ENCODE measurements at places on chromosomes 7 and 10.

DNA sequence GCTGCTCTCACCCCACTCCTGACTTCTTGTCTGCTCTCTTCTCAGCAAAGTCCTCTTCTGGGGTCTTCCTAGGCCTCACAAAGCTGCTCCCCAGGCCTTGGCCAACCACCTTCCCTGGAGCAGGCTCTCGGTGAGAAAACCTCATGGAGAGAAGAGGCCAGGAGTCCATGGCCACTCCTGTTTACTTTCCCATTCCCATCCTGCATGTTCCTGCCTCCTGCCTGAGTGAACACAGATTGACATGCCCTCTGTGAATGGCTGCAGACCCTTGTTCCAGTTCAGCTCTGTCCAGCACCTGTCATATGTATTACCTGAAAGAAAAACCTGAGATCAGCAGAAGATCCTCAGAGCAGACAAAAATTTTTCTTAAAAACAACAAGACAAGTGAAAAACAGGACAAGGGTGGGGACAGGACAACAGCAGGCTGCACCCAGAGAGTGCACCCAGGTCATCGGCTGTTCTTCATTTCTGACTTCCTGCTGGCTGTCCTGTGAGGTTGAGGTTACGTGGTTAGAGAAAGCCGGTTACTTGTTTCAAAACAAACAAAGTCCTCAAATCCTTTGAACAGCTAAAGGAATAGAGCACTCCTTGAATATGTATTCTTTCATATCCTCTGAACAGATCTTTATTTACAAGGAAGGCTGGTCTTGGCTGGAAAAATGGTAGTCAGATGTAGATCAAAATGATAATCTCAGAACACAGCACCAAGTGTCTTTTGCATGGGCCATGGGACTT lies 34.0 kb upstream of the DLD start:
- no peak for DNase-seq

DNA sequence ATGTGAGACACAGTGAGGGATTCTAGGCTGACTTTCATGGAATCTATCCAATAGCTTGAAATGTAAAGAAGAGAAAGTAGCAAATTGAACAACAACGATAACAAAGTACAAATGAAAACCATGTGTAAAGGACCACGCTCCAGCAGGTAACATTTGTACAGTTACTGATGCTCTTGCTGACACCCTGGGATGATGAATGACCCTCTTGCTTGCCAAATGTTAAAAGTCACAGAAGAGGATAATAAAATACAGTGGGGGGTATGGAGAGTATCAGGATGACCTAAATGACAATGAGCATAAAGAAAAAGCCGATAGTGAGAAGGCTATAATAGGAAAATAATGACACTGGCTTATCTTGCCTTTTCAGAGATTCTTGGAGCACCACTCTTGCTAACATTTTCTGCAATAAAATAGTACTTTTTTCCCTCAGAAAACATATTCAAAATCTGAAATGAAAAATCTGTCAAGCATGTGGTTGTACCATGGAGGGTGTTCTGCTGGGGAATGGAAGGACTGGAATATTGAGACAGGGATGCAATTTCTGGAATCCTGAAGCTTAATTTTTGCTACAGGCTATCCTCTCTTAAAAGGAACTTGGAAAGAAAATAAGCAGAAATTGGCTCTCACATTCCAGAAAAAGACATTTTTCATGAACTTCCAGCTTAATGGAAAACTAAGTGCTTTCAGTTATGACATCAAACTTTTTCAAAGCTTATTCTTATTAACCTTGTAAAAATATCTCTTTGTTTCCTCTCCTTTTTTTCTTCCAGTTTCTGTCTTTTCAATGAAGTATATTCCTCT lies 303.2 kb upstream of the GHITM start:
- no peak for DNase-seq

DNA sequence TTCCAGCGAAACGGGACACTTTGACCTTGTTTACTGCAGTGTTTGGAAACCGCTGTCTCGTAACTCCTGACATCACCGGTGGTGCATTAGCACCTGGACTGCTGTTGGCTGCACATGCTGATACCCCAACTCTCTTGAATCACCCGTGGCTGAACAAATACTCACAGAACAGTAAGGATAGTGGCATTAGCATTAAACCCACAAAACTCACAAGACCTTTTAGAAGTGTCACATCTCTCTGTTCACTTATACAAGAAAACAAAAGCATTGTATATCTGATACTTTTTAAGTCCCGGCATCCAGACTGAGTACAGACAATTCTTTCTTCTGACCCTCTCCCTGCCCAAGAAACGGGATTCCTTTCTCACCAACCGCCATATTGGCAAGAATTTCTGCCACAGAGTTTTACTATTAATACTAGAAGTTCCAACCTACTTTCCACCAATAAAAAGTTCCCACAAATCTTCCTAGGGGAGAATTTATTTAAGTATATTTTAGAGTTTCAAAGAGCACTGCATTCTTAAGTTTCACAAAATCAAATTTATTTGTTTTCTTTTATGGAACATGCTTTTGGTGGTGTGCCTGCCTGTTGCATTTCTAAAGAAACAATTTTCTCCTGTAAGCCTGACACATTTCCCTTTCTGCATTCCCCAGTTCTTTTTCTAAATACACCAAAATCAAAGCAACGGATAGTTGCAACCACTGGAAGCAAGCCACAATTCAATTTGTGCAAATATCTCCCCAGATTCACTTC lies 208.4 kb upstream of the KLF14 start:
- DNase-seq = no peak

DNA sequence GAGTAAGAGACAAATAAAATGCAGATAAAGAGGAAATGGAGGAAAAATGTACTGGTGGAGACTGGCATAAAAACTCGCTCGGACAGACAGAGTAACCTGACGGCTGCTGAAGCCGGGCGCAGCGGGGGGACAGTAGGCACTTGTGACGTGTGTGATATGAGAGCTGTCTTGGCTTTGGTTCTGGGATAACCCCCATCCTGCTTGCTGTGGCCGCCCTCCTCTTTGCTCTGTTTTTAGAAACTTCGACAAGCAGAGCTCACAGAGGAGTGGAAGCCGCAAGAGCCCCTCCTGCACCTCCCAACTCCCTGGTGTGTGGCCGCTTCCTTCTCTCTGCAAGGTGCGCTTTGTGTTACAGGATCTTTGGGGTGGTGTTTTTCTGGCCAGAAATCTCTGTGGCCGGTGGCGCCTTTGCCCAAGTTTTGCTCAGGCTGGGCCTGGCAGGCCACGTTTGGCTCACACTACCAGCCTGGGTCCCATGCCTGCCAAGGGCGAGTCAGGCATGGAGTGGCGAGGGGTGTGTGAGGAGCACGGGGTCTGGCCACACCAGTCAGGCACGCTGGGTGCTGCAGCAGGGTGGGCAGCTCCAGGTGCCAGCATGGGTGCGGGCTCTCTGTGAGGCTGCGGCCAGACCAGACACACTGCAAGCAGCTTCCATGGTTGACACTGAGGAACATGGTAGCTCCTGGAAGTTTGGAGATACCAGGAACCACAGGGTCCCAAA lies 268.0 kb downstream of the DNAJB6 start:
- no peak for DNase-seq

GRCh38 chr7:8232999-8233847 lies 28.7 kb downstream of the ICA1 start:
- DNase-seq = no peak

- DNase-seq = no peak
Observed at GRCh38 chr10:88385601-88386203, 197.4 kb downstream of the RNLS start.

GRCh38 chr7:3922175-3922635 lies 621.2 kb downstream of the SDK1 start:
- DNase-seq = peak; percentile 61

GRCh38 chr7:106515321-106515720 lies 145.6 kb downstream of the CCDC71L start:
- DNase-seq = no peak

GRCh38 chr7:42790196-42790595 lies 121.7 kb downstream of the C7orf25 start:
- DNase-seq = no peak

GRCh38 chr10:16611037-16611436 lies 89.4 kb upstream of the C1QL3 start:
- DNase-seq = no peak

DNA sequence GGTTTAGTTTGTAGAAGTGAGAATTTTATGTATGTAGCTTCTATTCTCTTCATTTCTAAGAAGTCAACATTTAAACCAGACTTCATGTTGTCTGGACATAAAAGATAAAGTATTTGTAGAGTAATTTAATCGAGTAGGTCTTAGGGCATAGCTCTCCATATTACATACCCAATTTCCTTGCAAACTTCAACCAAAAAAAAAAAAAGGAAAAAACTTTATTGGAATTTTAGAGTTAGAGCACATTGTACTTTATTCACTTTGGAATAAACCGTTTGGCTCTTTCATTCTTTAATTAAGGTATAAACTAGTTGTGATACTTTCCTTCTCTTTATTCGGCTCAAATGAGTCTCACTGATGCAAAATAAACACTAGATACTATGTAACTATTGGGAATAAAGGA lies 36.0 kb downstream of the PTER start:
- DNase-seq = no peak

- peak; percentile 48 for DNase-seq
Observed at GRCh38 chr7:42222891-42223290, 14.1 kb downstream of the GLI3 start.

DNA sequence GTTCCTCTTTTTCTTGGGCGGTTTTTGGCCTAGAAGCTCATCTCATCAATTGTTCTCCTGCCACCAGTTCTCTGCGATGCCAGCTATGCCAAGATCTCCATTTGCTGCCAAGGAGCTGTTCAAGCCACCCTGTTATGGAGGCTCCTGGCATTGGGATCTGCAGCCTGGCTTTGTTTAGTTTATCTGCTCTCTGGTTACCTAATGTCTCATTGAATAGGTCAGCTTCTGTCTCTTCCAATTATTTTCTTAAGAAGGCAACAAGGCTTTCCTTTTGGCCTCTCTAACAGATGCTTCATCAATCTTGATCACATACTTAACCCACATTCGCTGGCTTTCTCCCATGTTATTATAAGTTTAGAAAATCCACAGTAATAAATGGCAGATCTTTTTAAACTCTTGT lies 20.6 kb upstream of the SDK1 start:
- DNase-seq = no peak

GRCh38 chr7:20283385-20283784 lies 47.3 kb upstream of the ITGB8 start:
- no peak for DNase-seq

- no peak for DNase-seq
Observed at GRCh38 chr10:104895981-104896380, 254.9 kb downstream of the SORCS3 start.

DNA sequence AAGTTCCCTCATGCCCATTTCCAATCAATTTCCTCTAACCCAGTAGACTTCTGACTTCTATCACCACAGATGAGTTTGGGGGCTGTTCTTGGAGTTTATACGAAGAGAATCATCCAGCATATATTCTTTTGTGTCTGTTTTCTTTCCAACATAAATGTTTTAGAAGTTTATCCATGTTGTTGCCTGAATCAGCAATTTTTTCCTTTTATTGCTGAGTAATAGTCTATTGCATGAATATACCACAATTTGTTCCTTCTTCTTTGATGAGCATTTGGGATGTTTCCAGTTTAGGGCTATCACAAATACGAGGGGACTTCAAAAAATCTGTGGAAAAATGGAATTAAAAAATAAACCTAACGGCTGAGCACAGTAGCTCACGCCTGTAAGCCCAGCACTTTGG lies 26.2 kb downstream of the COPG2 start:
- no peak for DNase-seq

DNA sequence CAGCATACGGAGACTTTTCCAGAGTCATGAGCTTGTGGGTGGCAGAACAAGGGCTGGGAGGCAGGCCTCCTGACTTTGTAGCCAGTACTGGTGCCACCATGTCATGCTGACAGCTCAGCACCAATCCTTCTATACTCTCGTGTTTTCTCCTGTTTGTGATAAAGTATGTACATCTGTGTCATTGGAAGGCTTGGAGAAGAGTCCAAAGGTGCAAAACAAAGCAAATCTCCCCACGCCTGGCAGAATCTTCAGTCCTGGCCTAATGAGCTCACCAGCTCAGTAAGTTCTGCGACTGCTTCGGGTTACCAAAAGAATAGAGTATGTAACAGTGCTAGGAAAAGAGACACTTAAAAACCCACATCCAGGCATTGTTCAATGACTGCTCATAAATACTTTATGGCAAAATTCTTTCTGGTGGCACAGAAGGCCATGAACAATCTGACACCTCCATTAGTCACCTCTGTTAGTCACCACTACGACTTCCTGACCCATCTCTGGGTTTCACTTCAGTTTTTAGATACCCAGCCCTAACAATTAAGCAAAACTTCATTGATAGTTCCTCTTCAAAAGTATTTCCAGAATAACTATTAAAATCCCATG lies 24.5 kb downstream of the STEAP1 start:
- no peak for DNase-seq

GRCh38 chr10:82625512-82626189 lies 750.7 kb downstream of the NRG3 start:
- DNase-seq = no peak

- DNase-seq = no peak
Observed at GRCh38 chr10:7956508-7956907, 98.0 kb upstream of the GATA3 start.

DNA sequence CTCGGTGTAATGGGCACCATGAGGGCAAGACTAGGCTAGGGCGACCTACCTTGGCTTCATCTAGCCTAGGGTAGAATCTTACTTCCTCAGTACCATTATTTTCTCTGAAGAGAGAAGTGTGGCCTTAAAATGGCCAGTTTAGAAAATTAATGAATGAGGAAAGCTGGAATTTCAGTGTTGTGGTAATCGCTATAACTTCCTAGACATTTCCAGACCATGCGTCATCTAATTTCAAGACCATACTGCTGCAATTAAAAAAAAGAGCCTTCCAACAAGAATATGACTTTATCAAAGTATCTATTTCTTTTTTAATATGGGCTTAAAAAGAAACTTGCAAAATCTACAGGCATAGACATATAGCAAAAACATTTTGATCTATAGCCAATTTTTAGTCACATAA lies 68.5 kb downstream of the CPVL start:
- no peak for DNase-seq

DNA sequence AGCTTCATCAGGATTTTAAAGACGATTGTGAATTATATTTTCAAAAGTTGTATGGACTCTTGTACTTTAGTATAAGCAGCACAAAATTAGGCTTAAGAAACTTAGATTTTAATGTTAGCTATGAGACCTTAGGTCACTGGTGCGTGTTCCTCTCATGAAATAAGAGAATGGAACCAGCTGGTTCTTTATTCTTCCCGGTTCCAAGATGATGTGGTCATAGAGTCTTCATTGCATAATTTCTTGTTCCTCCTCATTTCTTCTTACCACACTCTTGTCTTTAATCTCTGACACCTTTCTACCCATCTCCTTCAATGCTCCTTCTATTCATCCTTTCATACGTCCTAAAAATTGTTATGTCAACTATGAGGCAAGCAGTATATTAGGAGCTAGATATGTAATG lies 437.2 kb downstream of the AUTS2 start:
- no peak for DNase-seq

Data from left hindlimb (tissue), 1 donor.